Colonic mucosa (tissue), 4 donors: ENCODE measurements at places on chromosomes 2 and 18. TPM values are rescaled to one million over a fixed set of nuclear protein-coding genes. Genes with fewer than 3 reads are reported as not detected.

DNA sequence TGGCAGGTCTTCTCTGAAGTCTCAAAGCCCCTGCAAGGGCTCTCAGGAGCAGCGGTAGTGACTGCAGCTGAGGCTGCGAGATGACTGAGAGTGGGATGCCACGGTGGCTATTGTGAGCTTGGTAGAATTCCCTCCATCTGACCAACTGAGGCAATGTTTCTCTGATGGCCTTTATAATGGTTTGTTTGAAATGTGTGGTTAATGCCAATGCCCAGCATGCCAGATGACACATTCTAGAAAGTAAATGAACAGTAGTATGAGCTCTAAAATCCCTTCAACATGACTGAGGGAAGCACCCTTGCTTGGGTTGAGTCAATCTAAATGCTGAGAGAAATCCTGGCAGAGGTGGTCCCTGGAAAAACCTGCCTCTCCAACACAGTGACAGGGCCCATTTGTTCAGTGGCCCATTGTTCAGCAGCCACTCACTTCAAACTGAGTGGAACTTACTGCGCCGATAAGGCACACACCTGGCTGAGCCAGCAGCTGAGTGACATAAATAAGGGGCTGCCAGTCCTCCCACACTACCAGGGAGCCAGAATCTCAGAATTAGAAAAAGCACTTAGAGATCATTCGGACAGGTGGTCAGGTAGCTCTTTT is 31.7 kb downstream of the SULT1C2 start:
- H3K4me1 ChIP-seq: no peaks in the 10 kb centered on the region
- no peaks in the 10 kb centered on the region for H3K36me3 ChIP-seq
- no peak for DNase-seq

DNA sequence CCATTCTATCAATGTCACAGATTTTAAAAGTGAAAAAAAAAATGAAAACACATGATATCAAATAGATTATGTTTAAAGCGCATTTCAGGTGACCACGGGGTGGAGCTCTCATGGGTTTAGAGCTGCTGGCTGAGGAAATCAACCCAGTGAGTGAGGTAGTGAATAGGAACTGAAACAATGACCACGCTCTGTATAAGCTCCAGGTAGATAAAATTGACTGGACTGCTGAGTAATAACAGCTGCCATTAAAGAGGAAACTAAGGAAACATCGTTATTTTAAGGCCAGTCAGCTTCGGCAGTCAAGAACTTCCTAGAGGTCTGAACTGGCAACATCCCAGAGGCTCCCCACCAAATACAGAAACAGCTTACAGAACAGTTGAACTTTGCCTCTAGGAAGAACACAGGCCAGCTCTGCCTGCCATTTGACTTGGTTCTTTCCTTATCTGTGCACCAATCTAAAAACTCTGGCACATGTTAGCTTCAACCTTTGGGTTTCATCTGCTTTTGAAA is 185.9 kb downstream of the PDE1A start:
- no peak overlapping the region for H3K4me3 ChIP-seq
- DNase-seq: peak; percentile 55
- no peaks in the 10 kb centered on the region for H3K36me3 ChIP-seq
- no peaks in the 10 kb centered on the region for H3K27me3 ChIP-seq

GRCh38 chr18:50797142-50797541 is 22.7 kb downstream of the MRO start:
- H3K27ac ChIP-seq: no peak overlapping the region
- H3K36me3 ChIP-seq: no peaks in the 10 kb centered on the region
- no peaks in the 10 kb centered on the region for H3K4me1 ChIP-seq
- DNase-seq: no peak
- no peak overlapping the region for H3K4me3 ChIP-seq

GRCh38 chr2:204223544-204223943 is 287.0 kb downstream of the ICOS start:
- no peak for DNase-seq
- H3K4me3 ChIP-seq: no peak overlapping the region
- H3K4me1 ChIP-seq: peaks cover 5% of the 10 kb centered on the region
- no peaks in the 10 kb centered on the region for H3K36me3 ChIP-seq
- no peaks in the 10 kb centered on the region for H3K27me3 ChIP-seq
- H3K27ac ChIP-seq: no peak overlapping the region

GRCh38 chr2:98334439-98335078 is 11.7 kb upstream of the CNGA3 start:
- H3K4me1 ChIP-seq: no peaks in the 10 kb centered on the region
- H3K27me3 ChIP-seq: no peaks in the 10 kb centered on the region
- H3K27ac ChIP-seq: no peak overlapping the region
- no peak overlapping the region for H3K4me3 ChIP-seq
- no peak for DNase-seq

The APLF gene
- 2.6 TPM for total RNA-seq

DNA sequence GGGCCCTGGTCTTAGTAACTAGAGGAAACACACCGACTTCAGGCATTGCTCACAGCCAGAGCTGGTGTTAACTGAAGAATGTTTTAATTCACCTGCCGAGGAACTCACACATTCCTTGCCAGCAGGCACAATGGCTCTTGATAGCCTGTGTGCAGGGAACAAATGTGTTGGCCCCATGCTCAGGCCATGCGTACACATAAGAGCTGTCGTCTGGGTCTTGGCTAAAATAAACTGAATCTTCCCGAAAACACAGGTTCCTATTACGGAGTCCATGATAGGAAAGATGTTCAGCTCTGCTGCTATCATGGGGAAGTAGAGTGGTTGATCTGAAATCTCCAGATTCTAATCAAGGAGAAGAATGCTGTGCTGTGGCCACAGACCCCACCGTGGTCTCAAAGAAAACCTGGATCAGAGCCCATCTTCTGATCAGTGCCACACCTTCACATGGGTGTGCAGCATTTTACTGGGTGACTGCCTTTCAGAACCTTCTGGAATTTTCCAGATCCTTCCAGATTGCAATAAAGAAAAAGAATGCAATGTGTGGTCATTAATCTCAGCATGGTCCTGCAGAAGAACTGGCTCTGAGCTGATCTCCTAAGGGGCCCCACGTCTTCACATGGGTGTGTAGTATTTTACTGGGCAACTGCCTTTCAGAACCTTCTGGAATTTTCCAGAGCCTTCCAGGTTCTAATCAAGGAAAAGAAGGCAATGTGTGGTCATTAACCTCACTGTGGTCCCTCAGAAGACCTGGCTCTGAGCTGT is 17.2 kb downstream of the MBP start:
- DNase-seq: no peak
- no peaks in the 10 kb centered on the region for H3K27me3 ChIP-seq
- H3K4me1 ChIP-seq: peaks cover 11% of the 10 kb centered on the region
- H3K27ac ChIP-seq: peak overlapping the region; percentile 92
- no peak overlapping the region for H3K4me3 ChIP-seq

The MPPE1 gene
- total RNA-seq: 36.8 TPM

DNA sequence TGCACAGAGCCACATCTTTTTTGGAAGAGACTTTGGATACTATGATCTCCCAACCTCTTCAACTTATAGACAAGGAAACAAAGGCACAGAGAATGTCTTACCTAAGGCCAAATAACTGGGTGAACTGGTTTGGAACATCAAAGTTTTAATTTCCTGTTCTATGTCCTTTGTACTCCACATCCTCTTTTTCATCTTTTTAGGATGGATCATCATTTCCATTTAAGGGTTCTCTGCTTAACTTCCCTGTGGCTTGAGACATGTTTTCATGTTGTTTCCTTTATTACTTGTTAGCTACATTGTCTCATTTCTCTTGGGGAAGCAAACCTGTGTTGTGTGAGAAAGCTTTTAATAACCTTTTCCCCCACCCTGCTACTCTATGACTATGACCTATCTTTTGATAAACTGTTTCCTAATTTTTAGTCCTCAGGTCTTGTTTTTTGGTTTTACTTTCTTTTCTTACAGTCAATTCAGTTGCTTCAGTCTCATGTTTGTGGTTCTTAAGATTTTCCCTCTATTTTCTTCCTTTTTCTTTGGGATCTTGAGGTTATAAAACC is 22.5 kb upstream of the RMND5A start:
- no peaks in the 10 kb centered on the region for H3K4me1 ChIP-seq
- H3K27me3 ChIP-seq: no peaks in the 10 kb centered on the region
- no peak overlapping the region for H3K4me3 ChIP-seq
- H3K36me3 ChIP-seq: no peaks in the 10 kb centered on the region
- no peak overlapping the region for H3K27ac ChIP-seq

DNA sequence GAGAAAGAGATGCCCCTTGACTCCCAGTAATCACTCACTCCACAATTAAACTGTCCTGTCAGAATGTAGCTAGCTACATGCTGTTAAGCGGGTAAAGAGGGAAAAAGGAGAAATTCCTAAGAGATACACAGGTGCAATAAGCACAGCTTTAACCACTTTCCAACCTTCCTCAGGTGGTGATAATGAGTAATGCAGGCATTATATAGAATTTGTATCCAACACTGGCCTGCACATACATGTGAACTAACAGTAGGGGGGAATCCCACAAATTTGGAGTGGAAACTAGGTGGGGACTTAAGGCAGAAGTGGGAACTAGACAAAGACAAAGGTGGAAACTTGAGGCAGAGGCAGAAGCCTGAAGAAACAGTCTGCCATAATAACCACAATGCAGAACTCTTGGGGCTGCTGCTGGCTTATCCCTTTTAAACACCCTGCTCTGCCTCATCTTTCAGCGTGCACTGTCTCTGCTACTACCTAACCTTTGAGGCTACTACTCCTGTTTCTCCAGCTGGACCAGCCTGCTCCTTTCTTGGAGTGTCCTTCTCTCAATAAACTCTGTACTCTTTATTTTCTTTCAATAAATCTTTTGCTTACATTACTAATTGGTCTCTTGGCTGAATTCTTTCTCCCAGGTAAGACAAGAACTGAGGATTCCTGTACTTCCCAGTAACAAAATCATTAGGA is 259.7 kb downstream of the PDE11A start:
- no peak overlapping the region for H3K27ac ChIP-seq
- no peaks in the 10 kb centered on the region for H3K36me3 ChIP-seq
- no peak overlapping the region for H3K4me3 ChIP-seq
- H3K4me1 ChIP-seq: no peaks in the 10 kb centered on the region

The OR6B2 gene
- total RNA-seq: not detected

GRCh38 chr18:59547581-59548182 is 149.5 kb downstream of the CCBE1 start:
- DNase-seq: no peak
- no peaks in the 10 kb centered on the region for H3K27me3 ChIP-seq
- H3K4me3 ChIP-seq: no peak overlapping the region
- H3K27ac ChIP-seq: no peak overlapping the region
- H3K36me3 ChIP-seq: no peaks in the 10 kb centered on the region

DNA sequence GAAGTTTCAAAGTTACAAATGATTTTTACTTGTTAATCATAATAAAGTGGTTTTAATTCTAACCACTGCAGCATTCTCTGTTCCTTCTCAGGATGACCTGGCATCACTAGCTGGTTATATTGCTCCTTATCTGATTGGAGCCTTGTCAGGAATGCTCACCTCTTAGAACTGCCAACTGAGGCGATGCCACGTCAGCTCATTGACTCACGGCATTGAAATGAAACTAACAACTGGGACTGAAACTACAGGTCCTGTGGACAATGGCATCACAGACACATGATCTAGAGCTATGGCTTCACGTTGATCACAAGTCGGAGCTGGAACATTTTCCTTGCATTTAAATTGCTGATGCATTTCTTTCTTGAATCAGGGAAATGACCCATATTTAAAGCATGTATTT is 54.9 kb upstream of the MAP2 start:
- H3K4me3 ChIP-seq: no peak overlapping the region
- H3K36me3 ChIP-seq: no peaks in the 10 kb centered on the region
- no peaks in the 10 kb centered on the region for H3K27me3 ChIP-seq
- no peak overlapping the region for H3K27ac ChIP-seq

GRCh38 chr2:4549666-4550210 is 846.4 kb downstream of the DCDC2C start:
- H3K4me3 ChIP-seq: no peak overlapping the region
- H3K27ac ChIP-seq: no peak overlapping the region
- no peaks in the 10 kb centered on the region for H3K36me3 ChIP-seq
- no peak for DNase-seq

The ADRA2B gene
- total RNA-seq: 0.90 TPM

- no peak for DNase-seq
- H3K4me3 ChIP-seq: no peak overlapping the region
- no peak overlapping the region for H3K27ac ChIP-seq
- no peaks in the 10 kb centered on the region for H3K27me3 ChIP-seq
- H3K36me3 ChIP-seq: no peaks in the 10 kb centered on the region
- no peaks in the 10 kb centered on the region for H3K4me1 ChIP-seq
These were observed 10.1 kb downstream of the RFX8 start for GRCh38 chr2:101464841-101465240.

GRCh38 chr2:11798701-11799435 is 52.4 kb downstream of the LPIN1 start:
- no peaks in the 10 kb centered on the region for H3K4me1 ChIP-seq
- H3K36me3 ChIP-seq: peaks cover 11% of the 10 kb centered on the region
- H3K4me3 ChIP-seq: no peak overlapping the region

The ELOA2 gene
- total RNA-seq: not detected

GRCh38 chr2:174693344-174693743 is 70.9 kb downstream of the CHRNA1 start:
- H3K4me1 ChIP-seq: no peaks in the 10 kb centered on the region
- no peak overlapping the region for H3K27ac ChIP-seq
- no peaks in the 10 kb centered on the region for H3K36me3 ChIP-seq
- no peak for DNase-seq
- H3K4me3 ChIP-seq: no peak overlapping the region

DNA sequence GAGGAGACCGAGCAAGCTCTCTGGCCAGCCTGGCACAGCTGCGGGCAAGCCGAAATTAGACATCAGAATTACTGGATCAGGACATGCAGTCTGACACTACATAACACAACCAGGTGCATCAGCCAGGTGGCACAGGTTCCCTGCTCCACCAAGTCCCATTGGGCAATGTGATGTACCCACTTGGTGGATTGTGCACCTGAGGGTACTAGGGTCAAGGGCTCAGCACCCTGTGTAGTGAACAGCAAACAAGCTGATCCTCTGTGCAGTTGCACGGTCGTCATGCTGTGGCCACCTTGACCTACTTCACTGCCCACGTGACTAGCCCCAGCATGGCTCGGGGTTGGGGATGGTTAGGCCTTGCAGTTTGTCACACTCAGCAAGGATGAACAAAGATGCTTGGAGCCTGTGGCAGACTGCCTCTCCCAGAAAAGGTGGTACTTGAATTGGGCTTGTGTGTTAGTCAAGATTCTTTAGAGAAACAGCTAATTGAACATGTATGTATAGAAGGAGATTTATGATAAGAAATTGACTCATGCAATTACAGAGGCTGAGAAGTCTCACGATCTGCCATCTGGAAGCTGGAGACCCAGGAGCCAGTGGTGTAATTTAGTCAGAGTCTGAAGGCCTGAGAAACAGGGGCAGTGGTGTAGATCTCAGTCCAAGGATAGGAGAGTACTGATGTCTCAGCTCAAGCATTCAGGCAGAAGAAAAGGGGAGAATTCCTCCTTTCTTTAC is 71.4 kb upstream of the TMEM87B start:
- H3K27ac ChIP-seq: no peak overlapping the region
- no peak for DNase-seq
- H3K27me3 ChIP-seq: no peaks in the 10 kb centered on the region
